Lower lobe of right lung (tissue), 2 donors: ENCODE measurements at places on chromosomes 3 and 15. TPM values are rescaled to one million over a fixed set of nuclear protein-coding genes. Genes with fewer than 3 reads are reported as not detected.

DNA sequence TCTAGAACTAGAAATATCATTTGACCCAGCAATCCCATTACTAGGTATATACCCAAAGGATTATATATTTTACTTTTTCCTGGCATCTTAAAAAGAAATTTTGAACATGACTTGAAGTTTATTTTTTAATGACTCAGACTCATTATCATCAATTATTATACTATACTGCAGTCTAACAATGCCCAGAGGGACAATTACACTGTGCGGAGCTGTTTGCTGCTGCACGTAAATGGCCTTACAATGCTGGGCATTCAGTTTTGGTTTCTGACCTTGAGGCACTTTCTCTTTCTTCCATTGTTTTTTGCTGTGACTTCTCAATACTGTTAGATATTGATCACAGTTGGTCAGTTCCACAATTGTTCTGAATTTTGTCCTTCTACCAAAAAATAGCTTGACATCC lies 128.8 kb downstream of the GBE1 start:
- DNase-seq = no peak

DNA sequence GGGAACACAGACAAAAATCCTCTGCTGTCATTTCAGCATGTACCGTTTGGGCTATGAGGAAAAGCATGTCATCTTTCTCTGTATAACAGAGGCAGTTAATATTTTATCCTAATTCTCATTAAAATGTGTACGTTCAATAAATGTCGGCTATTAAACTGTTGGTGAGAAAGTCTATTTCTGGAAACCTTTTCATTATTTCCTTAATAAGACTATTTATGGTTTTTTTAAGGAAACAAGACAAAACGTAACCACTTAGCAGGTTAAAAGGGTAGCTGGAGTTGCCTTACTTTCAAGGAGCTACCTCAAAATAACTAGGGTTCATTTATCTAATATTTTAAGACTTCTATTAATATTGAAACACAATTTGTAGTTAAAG lies 1.8 kb upstream of the STT3B start:
- no peak for DNase-seq

GRCh38 chr3:15307580-15307979 lies 24.8 kb downstream of the SH3BP5 start:
- DNase-seq = no peak

- no peak for DNase-seq
Observed at GRCh38 chr15:91055548-91056331, 33.3 kb upstream of the VPS33B start.

GRCh38 chr3:148089171-148089570 lies 608.5 kb upstream of the AGTR1 start:
- DNase-seq = no peak

Gene RLBP1
- not detected for total RNA-seq

Gene HCN4
- 0.18 TPM for total RNA-seq

GRCh38 chr3:192902549-192902948 lies 15.1 kb downstream of the MB21D2 start:
- no peak for DNase-seq

Gene CLDN18
- 162 TPM for total RNA-seq

- DNase-seq = no peak
Observed at GRCh38 chr3:150609988-150610387, 6.9 kb downstream of the SELENOT start.

GRCh38 chr15:46855388-46855787 lies 861.9 kb upstream of the SEMA6D start:
- no peak for DNase-seq

GRCh38 chr3:57048728-57049127 lies 11.7 kb upstream of the SPATA12 start:
- no peak for DNase-seq

GRCh38 chr3:71016178-71016845 lies 567.2 kb downstream of the FOXP1 start:
- DNase-seq = no peak

Gene ECE2
- total RNA-seq = not detected

Gene HTR3E
- total RNA-seq = not detected

DNA sequence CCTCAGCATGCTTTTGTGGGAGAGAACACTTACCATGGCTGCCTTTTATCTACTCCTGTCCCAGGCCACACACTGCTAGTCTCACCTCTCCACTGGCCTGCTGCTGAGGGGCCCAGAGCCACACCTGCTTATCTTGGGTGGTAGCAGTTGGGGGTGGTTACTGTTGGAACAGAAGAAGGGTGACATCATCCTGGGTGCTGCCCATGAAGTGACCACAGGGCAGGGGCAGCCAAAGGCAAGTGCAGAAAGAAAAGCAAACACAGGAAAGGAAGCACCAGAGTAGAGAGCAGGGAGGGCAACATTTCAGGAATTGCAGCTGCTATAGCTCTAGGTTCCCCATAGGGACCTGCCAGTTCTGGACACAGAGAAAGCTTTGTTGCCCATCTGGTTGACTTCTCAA lies 345.2 kb downstream of the VPS13C start:
- DNase-seq = no peak

GRCh38 chr15:100692671-100693070 lies 90.3 kb downstream of the ASB7 start:
- no peak for DNase-seq

DNA sequence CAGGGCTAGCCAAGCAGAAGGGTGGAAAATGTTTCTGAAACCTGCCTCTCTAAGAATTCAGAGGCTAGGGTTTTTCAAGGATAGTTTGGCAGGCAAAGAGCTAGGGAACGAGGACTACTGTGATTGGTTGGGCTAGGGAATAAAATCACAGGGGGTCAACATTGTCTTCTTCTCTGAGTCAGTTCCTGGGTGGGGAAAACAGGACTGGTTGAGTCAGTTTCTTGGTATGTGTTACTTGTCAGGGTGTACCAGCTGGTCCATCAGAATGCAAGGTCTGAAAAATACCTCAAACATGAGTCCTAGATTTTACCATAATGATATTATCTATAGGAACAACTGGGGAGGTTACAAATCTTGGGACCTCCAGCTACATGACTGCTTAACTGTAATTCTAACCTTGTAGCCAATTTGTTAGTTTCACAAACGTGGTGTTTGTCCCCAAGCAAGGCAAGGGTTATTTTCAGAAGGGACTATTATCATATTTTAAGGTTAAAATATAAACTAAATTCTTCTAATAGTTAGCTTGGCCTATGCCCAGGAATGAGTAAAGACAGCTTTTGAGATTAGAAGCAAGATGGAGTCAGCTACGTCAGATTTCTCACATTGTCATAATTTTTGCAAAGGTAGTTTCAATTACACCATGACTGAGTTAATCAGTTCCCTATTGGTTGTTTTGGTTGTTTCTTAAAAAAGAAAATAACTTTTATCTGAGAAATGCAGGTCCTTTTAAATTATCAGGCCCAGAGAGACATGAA lies 231.5 kb downstream of the ALCAM start:
- no peak for DNase-seq

Gene ROPN1B
- total RNA-seq = 0.50 TPM

- DNase-seq = no peak
Observed at GRCh38 chr3:77913524-77914174, 873.8 kb downstream of the ROBO2 start.

Gene GUCA1C
- not detected for total RNA-seq

DNA sequence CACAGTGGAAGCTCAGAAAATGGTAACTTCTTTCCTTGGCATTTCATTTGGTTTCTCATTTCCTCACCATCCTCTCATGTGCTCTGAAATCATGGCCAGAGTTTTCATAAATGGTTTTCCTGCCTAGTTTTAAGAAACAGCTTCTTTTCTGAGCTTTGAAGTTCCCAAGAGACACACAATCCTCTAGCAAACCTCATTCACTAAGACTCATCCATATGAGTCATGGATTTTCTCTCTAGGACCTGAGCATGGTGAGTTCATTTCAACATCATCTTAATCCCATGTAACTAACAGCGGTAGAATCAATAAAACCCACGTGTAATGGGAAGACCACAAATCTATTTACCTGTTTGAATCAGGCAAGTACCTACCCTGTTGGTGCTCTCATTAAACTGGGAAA lies 274.5 kb upstream of the LRTM1 start:
- DNase-seq = no peak

GRCh38 chr15:75416584-75416983 lies 34.9 kb downstream of the SIN3A start:
- no peak for DNase-seq

GRCh38 chr3:160114355-160114995 lies 110.7 kb upstream of the C3orf80 start:
- DNase-seq = no peak

Gene DTWD1
- total RNA-seq = 29.3 TPM

- no peak for DNase-seq
Observed at GRCh38 chr3:108102420-108103039, 11.7 kb upstream of the CD47 start.

Gene MAP1A
- total RNA-seq = 7.1 TPM

Gene PARP15
- 11.4 TPM for total RNA-seq

GRCh38 chr3:291646-292436 lies 95.3 kb downstream of the CHL1 start:
- DNase-seq = no peak

DNA sequence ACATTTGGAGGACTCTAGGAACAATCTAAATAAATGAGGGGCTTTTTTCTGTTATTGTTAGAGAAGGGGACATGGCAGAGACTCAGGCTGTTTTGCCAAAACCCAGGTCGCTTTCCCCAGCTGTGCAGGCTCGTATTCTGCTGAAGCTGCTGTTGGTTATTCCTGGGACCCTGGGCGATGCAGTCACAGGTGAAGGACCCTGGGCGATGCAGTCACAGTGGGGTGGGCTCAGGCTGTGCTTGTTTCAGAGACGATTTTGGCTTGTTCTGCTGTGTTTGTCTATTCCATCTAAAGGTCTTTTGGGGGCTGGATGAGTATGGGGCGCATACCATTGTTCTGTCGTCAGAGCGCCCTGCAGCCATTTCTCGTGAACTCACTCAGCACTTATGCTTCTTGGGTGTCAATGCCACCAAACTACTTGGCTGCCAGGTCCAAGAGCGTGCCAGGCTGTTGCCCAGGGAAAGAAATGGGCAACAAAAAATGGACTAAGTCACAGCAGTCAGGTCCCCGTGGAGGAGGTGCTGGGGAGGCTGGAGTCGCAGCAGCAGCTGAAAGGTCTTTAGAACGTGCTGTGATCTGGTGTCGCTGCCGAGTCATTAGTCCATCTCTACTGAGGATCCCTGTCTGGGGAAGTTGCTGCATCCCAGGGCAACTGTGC lies 151.4 kb downstream of the CHDH start:
- DNase-seq = no peak

DNA sequence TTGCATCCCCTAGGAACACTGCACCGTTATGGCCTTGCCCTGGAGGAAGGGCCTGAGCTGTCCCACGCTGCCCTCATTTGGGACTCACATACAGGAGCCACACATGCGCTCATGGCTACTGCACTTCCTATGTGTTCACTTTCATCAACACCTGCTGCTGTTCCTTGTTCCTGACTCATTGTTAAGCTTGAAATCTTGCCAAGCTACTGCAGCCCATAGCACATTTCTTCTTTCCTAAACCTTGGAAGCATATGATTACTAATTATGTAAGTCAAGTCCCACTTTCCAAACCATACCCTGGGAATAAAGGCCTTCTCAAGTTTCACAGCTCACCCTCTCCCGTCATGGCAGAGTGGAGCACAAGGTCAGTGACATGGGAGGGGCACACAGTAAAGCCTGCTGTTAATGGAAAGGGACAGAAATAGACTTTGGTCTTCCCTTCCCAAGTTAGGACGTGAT lies 307.9 kb downstream of the CLSTN2 start:
- DNase-seq = no peak

Gene ZBBX
- total RNA-seq = 15.2 TPM

- no peak for DNase-seq
Observed at GRCh38 chr3:16515885-16516420, 2.5 kb upstream of the RFTN1 start.
